ENCODE measurements at places on chromosomes 7 and 10.

DNA sequence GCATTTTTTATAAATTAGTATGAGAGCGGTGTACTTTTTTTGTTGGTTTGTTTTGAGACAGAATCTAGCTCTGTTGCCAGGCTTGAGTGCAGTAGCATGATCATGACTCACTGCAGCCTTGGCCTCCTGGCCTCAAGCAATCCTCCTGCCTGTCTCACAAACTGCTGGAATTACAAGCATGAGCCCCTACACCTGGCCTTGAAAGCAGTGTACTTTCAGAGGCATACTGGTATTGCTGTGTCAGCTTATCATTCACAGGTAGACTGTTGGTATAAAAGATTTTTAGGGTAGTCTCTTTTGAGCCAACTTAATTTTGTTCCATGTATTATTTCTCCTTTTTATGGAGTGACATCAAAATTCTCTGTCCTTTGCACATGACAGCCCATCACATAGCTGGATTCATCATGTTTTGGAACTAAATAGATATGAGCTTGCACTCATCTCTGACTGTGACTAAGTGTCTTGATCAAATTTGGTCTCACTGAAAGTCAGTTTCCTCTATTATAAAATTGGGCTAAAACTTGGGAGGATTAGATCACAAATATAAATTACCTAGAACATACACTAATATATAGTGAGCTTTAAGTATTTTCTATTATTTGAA is 12.4 kb downstream of the GNAT3 start:
- no peak for DNase-seq

DNA sequence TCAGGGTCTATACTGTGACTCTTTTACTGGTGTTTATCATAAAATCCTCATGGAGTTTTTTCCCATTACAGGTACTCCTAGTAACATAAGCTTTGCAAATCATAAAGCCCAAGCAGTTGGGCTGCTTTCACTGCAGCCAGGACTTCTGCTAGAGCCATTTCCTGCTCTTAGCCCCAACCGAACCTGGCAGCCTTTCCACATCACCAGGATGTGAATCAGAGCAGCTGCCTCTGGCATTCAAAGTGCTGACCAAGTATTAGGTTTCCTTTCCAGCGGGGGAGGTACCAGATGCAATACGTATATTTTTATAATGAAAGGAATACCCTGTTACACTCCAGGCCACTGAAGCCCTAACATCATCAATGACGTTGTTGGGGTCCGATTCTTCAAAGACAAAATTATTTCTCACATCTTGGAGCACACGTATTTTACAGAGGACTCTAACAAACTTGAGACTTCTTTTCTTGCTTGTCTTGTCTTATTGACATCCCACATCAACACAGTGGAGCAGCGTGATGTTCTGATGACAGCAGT is 3.6 kb upstream of the HTR5A start:
- no peak for DNase-seq

GRCh38 chr7:81857385-81857784 is 87.5 kb upstream of the HGF start:
- DNase-seq = no peak

DNA sequence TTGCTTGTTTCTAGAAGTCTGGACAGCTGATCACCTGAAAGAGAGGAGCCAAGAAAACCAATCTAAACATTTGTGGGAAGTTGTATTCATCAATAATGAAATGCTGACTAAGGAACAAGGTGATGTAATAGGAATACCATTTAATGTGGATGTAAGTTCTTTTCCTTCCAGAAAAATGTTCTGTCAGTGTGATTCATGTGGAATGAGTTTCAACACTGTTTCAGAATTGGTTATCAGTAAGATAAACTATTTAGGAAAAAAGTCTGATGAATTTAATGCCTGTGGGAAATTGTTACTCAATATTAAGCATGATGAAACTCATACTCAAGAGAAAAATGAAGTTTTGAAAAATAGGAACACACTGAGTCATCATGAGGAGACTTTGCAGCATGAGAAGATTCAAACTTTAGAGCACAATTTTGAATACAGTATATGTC is 39.8 kb upstream of the ZNF37A start:
- DNase-seq = no peak

DNA sequence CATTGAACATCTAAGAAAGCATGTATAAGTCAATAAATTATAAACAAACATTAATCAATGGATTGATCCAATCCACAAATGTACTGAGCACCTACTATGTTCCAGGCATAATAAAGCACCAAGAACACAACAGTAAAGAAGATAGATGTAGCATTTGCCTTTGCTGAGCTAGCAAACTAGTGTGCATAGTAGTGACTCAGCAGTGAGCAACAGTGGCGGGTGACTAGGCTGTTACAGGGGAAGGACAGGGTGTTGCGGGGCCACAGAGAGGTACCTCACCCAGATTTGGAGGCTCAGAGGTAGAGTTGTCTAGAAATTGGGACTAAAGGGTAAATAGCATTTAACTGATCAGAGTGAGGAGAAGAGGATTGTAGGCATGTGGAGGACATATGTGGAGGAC is 83.6 kb downstream of the NXPH1 start:
- DNase-seq = no peak

DNA sequence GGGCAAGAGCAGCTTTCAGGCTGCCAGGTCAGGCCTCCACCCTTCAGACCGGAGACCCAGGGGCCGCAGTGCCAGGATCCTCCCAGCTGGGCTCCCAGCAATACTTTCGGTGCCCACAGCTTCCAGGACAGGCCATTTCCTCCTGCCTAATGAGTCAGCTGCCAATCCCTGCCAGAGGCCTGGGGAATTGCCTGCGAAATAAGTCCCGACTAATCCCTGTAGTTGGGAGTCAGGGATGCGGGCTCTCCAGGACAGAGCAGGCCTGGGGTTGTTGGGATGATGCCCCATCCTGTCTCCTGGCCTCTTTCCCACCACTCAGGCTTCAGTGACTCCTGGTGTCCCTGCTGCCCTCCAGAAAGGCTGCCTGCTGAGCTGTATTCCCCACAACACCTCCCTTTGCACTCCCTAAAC is 143.5 kb upstream of the UNC5B start:
- no peak for DNase-seq

DNA sequence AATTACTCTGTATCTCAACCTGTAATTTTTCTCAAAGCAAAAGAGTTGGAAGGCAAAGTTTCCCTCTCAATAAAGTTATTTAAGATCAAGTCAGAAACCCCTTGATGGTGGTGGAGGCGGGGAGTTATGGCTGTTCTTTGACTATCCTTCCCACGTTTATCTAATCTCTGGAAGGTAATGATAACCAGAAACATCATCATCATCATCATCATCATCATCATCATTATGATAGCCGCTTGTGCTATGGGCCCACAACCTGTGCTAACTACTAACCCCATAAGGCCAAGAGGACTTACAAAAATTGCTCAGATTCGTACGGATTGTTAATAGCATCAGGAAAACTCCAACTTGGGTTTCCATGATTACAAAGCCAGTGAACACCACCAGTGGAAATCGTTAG is 502.3 kb downstream of the SH2D4B start:
- no peak for DNase-seq

DNA sequence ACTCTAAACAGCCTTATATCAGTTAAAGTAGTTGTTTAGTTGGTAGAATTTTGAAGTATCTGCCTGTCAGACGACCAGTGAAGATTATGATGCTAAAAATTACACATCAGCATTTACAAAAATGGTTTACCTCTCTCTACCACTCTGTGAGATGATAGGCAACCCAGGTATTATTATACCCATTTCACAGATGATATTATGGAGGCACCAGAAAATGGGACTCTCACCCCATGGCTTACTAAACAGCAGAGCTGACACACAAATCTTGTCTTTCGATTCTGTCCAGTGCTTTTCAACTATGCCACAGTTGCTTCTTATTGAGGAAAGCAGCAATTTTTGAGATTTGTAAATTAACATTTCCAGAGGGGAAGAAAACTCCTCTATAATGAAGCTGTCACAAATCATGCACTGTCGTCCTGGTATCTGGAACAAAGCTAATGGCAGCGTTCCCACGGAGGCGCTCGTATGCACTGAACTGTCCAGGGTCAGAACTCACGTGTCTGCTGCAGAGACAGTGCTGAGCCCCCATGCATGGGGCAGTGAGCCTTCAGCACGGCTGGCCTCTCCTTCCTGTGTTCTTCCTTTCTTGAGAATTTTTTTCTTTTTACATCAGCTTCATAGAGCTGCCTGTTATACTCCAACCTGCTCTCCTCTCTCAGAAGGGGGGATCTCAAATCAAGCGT is 381.1 kb downstream of the SDK1 start:
- no peak for DNase-seq

DNA sequence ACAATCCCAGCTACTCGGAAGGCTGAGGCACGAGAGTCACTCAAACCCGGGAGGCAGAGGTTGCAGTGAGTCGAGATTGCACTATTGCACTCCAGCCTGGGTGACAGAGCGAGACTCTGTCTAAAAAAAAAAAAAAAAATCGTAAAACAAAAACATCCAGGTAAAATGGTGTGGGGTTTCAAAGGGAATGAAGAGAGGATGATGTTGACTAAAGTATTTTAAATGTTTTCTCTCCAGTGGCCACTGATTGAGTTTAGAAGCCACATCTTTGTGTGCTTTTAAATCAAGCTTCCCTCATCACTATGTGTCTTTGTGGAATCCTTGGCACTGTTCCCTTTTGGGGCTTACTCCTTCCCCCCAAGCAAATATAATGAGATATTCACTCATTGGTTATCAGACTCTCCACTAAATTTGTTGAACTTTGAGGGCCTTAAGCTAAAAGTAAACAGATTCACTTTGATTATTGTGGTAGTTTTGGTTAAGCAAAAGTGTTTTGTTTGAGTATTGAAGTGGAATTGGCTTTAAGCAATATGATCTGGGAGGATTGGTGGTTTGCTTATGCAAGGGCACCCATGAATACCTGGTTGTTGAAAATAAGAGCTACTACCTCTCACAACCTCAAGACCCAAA is 162.9 kb downstream of the CDK14 start:
- DNase-seq = no peak

GRCh38 chr10:70695241-70696030 is 23.1 kb downstream of the ADAMTS14 start:
- DNase-seq = no peak

DNA sequence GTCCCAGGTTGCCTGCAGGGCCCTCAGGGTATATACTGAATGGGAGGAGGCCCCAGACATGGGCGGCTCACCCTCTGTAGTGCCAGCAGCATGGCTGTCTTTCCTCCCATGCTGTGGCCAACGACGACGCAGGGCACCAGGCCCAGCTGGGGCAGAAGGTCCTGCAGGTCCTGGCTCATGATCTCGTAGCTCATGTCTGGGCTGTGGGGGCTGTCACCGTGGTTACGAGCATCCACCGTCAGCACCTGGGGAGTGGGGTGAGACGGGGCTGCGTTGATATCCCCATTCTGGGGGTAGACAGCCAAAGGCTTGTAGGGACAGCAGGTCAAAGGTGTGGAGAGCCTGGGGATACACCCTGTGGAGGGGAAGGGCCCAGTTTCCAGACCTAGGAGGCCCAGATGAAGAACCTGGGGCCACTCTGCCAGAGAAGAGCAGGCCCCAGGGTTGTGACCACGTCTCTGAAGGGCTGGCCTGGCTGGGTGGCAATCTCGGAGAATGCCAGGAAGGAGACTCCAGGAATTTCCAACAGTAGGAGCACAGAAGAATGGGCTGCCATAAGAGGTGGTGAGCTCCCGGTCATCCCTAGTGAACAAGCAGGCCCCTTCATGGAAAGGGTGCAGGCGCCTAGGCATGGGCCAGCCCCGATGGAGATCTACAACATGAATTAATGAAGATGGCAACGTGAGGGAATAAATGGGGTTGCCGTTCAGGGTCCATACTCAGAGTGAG is 947 bp downstream of the ABHD11 start:
- no peak for DNase-seq

DNA sequence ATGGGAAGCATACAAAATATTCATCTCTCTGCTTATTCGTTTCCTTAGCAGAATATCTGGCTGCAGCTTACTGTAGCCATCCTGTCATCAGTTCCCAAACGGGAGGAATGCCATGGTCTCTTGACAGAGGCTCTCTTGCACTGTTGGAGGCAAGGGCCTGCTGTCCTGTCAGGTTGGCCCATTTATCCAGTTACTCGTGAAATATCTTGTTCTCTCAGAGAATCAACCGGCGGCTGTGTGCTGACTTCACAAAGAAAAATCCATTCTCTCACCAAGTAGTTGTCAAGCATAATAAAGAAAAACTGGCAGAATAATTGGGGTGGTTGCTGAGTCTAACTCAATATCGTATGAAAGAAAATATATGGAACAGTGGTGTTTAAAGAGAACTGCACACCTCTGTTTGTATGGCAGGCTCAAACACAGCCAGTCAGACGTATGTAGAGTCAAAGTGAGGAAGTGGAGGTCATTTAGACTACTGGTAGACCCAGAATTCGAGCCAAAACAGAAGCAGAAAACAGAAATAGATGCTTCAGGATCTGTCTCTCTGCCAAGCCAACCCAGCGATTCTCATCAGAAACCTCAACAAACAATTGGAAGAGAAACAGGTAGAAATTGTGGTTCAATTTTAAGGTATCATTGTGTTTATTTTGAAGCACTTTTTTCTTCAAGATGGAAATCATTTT is 349.2 kb upstream of the PRKCQ start:
- no peak for DNase-seq

- no peak for DNase-seq
Observed at GRCh38 chr10:97511711-97512440, 13.2 kb downstream of the UBTD1 start.

DNA sequence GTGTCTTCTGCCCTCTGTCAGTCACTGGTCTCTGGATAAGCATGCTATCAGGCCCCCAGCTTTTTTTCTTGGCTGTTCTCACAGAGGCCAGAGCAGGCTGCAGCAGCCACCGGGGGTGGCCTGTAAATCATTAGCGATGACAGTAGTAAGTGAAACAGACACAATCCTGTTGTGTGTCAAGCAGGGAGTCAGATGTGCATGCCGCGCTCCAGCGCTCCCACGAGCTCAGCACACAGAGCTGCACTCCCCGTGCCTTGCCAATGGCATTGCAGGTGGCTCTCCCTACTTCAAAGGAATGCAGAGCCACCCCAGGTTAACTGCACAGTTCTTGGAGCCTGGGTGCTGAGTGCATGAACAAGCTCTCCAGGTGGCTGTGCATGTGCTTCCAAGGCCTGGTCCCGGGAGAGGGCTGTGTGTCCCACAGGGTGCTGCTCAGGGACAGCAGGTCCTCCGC is 226.1 kb downstream of the GLRX3 start:
- DNase-seq = no peak

DNA sequence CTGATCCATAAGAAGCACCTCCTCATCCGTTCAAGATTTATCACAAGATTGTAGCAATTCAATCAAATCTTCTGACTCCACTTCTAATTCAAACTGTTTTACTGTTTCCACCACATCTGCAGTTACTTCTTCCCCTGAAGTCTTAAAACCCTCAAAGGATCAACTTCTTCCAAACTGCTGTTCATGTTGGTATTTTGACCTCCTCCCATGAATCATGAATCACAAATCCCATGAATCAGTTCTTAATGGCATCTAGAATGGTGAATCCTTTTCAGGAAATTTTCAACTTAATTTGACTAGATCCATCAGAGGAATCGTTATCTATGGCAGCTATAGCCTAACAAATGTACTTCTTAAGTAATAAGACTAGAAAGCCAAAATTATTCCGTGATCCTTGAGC is 122.3 kb downstream of the IMMP2L start:
- no peak for DNase-seq

GRCh38 chr7:76260171-76260703 is 42.2 kb upstream of the HSPB1 start:
- no peak for DNase-seq

- DNase-seq = no peak
Observed at GRCh38 chr7:145431834-145432233, 596.0 kb upstream of the TPK1 start.
